ENCODE measurements at places on chromosomes 11 and 22.

- DNase-seq: no peak
Measured at GRCh38 chr11:75535071-75535470, 9.3 kb upstream of the GDPD5 start.

GRCh38 chr11:19599681-19600080 lies 113.0 kb upstream of the NAV2 start:
- DNase-seq: no peak

- no peak for DNase-seq
Measured at GRCh38 chr11:86594746-86595145, 77.7 kb downstream of the ME3 start.

GRCh38 chr22:24442352-24442744 lies 14.9 kb downstream of the ADORA2A start:
- no peak for DNase-seq

- no peak for DNase-seq
Measured at GRCh38 chr22:38032681-38033521, 24.3 kb upstream of the PICK1 start.

DNA sequence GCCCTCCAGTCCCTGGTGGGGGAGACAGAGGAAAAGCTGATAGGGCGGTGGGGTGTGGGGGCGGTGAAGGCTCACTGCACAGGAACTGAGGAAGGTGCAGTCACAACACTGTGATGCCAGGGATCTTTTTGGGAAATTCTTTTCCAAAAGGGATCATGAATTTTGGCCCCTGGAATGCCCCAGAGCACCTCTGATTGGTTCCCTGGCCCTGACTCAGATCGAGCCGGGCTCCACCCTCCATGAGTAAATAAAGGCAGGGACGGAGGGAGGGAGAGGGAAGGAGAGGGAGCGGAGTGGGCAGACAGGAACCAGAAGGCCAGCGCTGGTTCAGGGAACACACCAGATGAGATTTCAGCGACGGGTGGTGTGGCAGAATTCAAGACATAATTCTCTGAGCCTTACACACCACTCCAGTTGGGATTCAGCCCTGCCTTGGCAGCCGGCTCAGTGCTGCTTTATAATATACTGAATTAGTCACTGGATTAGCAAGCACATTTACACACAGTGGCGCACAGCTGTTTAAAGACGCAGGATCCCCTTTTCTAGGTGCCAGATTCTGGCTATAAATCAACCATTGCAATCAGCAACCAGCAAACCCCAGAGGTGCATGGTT lies 80.3 kb downstream of the ETS1 start:
- DNase-seq: no peak

DNA sequence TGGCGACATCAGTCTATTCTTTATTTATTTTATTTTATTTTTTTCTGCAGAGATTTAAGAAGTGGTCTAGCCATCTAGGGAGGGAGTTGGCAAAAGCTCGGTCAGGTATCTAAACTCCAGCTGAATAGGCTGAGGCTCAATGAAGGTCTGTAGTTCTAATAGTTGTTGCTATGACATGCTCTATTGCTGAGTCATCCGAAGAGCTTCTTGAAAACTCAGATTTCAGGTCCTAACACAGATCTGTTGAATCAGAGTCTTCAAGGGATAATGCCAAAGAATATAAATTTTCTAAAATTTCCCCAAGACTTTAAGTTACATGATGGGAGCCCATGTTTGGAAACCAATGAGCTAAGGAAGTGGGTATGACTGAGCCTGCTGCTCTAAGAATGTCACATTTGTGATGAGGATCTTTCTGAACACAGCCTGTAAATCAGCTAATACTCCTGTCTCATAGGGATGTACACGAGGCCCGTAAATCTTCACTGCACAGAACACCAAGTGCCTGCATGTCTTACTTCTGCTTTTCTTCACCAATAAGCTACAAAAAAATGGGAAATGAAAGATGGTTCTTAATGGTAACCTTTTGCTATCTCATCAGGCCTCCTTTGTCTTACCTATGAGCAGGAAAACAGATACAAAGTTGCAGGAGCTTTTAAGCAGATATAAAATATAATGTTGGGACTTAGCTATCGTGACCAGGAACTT lies 901.4 kb upstream of the API5 start:
- no peak for DNase-seq

GRCh38 chr11:33980897-33981296 lies 70.6 kb upstream of the CAPRIN1 start:
- DNase-seq: no peak

DNA sequence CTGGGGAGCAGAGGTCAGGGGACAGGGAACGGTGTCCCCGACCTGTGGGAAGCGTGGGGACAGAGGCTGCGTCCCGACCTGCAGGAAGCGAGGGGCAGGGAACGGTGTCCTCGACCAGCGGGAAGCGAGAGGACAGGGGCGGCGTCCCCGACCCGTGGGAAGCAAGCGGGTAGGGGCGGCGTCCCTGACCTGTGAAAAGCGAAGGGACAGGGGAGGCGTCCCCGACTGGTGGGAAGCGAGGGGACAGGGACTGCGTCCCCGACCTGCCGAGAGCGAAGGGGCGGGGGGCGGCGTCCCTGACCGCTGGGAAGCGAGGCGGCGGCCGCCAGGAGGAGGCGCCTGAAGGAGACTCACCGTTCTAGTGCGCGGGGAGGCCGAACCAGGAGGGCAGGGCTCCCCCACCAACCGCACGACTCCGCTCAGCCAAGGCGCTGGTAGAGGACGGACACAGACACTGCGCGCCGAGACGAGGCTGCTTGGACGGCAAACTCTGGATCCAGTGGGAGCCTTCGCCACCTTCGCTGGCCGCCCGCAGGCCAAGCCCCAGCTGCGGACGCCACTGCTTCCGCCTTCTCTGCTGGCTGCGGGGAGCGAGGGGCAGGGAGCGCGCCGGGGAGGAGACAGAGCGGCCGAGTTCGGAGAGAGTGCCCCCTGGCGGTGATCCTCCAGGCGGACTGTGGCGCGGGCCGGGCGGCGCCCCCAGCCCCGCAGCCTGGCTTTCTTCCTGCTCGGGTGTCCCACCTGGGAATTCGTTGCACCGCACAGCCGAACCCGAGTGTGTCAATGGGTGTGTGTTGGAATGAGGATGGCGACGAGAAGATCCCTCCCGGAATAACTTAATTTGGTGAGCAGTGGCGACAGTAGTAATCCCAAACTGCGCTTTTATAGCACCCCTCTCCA lies at the start of gene TRAF6:
TSS of gene TRAF6 (minus strand) at position 579 of the 900 bp plus-strand sequence. CDS start 8,757 bp downstream, outside the sequence.
- peak; percentile 76 for DNase-seq

DNA sequence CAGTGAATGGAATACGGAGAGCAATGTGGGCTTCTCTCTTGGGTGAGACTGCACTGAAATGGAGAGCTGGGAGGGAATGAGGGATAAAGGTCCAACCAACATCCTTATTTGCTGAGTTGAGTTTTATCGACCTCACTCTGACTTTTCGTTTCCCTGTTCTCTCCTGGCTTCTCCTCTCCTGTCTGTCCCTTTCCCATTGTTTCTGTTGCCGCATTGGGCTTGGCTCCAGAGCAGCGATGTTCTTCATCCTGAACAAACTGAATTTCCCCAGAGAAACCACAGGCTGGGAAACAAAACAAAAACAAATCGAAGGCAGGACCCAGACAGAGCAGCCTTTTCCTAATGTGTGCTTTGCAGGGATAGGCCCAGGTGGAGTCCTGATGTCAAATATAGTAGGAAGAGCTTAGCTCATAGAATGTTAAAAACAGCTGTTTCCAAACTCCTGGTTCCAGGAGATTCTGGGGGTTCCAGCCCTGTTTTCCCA lies 30.0 kb downstream of the MOV10L1 start:
- no peak for DNase-seq

GRCh38 chr22:22425783-22426624 lies 82.5 kb downstream of the ZNF280B start:
- no peak for DNase-seq

Data from activated CD8-positive, alpha-beta memory T cell treated with anti-CD3 and anti-CD28 coated beads for 48 hours (primary cell).